Activated T-cell treated with anti-CD3 and anti-CD28 coated beads, Interleukin-2, amount 50 U/mL, for 72 hours (primary cell): ENCODE measurements at places on chromosomes 6 and 20. TPM values are rescaled to one million over a fixed set of nuclear protein-coding genes. Genes with fewer than 3 reads are reported as not detected.

The TAF8 gene
- total RNA-seq, result 62.6 TPM

DNA sequence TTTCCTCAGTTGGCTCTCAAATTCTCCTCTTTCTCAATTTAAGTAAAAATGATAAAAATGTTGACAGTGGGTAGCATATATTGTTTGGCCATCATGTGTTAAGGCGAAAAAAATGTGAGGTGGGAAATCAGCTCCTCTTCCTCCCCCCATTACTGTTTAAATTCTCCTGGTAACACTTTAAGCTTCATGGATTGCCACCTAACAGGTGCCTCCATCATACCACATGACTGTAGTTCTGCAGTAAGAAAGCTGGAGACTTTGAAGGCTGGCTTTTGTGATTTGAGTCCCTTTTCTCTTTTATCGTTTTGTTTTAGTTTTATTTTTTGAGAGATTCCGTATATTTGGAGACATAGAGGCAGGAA, 1.2 kb downstream of the ZFAND3 start:
- no peak for DNase-seq

DNA sequence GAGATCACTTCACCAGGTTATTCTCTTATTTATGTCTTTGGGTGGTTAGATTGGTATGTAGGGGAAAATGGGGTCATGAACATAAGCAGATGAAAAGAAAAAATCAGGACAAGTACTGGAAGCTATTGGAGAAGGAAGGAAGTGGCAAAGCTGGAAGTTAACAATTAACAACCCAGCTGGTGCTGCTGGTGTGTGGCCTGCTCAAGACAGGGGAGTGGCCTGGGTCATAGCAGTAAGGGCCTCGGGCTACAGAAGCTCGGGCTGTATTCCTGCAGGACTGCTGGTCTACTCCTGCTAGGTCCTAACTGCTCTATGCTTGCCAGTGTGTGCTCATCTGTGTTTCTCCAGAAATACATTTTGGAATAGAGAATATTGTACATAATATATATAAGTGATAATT, 19.6 kb downstream of the MYLIP start:
- no peak for DNase-seq

GRCh38 chr20:25139029-25139705, 56.3 kb upstream of the ENTPD6 start:
- no peak for DNase-seq

GRCh38 chr6:38055203-38055589, 235.7 kb downstream of the ZFAND3 start:
- no peak for DNase-seq

DNA sequence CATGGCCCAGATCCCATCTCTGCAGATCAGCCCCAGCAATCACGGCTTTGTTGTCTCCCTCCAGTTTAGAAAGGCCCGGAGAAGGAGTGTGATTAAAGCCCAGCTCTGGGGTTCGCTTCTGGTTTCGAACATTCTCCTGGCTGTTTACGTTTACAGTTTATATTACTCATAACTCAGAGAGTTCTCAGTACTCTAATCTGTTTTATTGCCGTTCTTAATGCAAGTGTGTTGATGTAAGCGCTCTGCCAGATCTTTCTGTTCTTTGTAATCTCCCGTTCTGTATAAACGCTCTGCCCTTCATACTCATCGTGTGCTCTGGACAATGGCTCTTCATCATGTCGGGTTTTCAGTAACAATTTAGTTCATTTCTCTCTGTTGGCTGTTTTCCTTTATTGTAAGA, 118.0 kb upstream of the PRND start:
- DNase-seq, result no peak

The FAM184A gene
- total RNA-seq, result 18.4 TPM

The NMBR gene
- total RNA-seq, result not detected

The PRL gene
- total RNA-seq, result 0.19 TPM

DNA sequence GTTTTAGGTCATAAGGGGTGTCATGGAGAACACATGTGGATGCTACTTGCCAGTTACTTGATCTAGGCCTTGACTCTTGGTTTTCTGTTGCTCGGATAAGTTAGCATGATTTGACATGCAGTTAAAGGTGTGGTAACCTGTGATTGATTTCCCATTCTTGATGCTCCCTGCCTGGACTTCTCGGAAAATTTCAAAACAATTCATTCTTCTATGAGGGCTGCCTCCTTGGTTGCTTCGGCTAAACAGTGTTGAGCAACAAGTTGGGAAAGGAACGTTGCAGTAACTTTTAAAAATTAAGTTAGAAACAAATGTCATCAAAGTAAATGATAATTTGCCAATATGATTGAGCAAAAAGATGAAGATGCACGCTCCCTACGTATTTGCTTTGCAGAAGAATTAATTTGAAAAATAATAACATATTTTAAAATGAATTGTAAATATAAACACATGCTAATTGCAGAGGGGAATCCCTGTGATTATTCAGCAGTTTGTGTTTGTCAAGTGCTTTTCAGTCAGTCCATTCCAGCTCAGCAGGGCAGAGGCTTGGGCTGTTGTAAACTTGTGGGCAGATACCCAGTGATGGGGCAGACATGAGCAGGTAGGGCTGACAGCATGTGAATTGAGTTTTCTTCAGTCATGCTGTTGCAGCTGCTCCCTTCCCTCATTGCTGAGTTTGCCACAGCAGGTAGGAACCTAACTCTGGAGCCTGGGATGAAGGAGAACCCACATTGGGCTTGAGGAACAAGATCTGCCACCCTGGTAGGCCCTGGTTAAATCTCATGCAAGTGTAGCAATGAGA, 110.2 kb downstream of the ESR1 start:
- DNase-seq, result no peak

- DNase-seq, result no peak
Measured at GRCh38 chr6:24876499-24877465, 59.0 kb downstream of the RIPOR2 start.

The MAN1A1 gene
- 26.6 TPM for total RNA-seq

DNA sequence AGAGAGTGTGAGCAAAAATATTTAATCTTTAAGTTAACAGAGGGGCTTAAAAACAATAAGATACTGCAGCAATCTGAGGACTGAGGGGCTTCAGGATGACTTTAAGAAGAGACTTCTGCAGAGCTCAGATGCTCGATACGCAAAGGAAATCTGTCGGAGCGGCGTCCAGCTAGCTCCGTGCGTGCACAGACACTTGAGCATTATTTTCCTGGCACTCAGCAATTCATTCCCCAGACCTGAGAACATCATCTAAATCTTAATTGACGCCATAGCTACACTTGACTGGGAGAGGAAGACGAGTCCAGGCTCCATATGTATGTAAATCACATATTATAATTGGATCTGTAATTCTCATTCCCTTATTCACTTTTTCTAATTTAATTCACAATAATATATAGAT, 228.2 kb downstream of the SOD2 start:
- DNase-seq, result no peak

DNA sequence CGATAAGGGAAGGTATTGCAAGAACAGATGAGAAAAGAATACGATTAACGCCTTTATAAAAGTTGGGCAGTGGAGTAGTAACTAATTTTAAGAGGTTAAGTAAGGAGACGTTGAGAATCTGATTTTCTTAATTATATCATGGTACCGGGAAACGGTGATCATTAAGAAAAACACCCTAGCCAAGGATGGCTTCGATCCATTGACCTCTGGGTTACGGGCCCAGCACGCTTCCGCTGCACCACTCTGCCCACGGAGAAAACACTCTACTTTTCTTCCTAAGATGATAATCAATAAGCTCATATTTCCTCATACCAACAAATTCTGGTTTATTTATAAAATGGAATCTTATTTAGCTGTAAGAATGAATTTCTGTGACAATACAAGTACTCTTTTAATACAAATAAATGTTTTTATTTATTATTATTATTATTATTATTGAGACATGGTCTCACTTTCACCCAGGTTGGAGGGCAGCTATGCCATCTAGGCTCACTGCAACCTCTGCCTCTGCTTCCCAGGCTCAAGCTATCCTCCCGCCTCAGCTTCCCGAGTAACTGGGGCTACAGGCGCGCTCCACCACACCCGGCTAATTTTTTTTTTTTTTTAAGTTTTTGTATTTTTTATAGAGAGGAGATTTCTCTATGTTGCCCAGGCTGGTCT, 8.3 kb downstream of the POM121L2 start:
- no peak for DNase-seq

DNA sequence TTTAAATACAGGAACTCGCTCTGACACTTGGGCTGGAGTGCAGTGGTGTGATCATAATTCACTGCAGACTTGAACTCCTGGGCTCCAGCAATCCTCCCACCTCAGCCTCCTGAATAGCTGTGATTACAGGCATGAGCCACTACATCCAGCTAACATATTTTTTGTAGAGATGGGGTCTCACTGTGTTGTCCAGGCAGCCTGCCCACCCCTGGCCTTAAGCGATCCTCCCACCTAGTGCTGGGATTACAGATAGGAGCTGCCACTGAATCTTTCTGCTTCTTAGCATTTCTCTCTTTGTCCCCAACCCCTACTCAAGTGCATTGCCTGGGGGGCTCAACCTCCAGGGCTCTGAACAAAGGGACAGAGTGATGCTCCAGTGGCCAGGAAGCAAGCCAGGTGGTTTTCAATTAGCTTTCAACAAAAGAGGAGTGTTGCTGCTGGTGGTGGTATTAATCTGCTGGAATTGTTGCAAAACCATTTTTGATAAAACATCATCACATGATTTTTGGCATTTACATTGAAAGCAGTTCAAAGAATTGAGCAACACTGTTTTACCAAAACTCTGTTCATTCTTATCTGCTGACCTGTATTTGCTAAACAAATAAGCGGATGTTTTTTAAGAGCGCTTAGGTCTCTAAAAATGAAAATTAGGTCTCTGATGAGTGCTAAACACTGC, 40.4 kb upstream of the BPIFA2 start:
- no peak for DNase-seq

The MICB gene
- total RNA-seq, result 22.3 TPM

- DNase-seq, result no peak
Measured at GRCh38 chr6:43061861-43062260, 2.4 kb downstream of the KLC4 start.

DNA sequence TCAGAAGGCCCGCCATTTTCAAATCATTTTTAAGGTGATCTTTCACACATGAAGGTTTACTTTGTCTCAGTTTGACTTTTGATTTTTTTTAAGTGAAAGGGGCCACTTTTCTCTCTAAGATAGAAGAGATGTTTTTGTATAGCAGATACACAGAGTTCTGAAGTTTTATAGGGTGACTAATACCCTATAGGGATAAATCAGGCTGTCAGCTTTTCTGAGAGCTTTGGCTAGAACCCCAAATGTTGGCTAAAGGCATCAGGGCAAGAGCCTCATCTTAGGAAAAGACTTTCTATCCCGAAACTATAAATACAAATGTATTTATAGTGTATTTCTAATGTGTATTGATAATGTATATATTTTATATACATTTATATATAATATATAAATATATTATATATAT, 181.4 kb downstream of the TBX18 start:
- no peak for DNase-seq

The ADGRF4 gene
- total RNA-seq, result not detected

DNA sequence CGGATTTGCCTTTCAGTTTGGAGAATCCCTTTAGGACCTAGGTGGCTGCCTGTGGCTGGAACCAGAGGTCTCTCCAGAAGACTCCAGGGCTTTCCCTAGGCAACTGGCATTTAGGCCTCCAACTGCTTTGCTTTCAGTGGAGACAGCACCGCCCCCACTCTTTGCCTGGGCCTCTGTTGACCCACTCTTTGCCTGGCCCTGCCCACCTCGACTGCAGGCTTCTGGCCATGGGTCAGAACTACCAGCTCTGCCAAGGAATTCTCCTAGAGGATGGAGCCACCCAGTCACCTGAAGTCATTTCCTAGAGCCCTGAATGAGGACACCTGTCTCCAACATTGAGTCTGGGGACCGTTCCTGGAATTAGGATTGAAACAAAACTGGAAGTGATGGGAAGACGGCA, 439.0 kb upstream of the CDH4 start:
- no peak for DNase-seq

The TTK gene
- 37.9 TPM for total RNA-seq

DNA sequence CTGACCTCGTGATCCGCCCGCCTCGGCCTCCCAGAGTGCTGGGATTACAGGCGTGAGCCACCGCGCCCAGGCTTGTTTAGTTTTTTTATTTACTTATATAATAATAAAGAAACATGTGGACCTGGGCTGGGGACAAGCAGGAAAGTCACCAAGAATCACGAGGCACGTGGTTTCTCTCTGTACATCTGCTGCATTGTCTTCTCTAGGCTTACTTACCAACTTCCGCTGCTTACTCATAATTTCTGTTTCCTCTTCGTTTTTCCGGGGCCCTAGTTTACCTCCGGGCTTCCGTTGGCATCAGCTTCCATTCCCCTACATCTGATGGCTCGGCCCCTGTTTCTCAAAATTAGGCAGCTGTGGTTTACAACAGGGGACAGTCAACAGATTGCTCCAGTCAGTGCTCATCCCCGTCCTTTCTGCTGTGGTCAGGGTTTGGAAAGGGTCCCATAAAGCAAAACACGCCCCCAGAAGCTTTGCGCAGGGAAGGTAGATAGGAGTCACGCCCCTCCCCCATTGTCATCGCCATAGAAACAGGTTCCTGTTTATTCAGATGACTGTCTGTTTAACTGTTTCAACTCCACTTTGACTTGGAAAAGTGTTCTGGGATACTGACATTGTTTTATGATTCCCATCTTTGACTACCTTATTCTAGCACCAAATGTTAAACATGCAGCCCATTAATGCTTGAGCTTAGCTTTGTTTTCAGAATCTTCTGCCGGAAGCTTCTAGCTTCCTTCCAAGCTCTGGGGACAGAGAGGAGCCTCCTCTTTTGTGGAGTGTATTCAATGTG, 31.9 kb upstream of the TXLNB start:
- DNase-seq, result peak; percentile 79

DNA sequence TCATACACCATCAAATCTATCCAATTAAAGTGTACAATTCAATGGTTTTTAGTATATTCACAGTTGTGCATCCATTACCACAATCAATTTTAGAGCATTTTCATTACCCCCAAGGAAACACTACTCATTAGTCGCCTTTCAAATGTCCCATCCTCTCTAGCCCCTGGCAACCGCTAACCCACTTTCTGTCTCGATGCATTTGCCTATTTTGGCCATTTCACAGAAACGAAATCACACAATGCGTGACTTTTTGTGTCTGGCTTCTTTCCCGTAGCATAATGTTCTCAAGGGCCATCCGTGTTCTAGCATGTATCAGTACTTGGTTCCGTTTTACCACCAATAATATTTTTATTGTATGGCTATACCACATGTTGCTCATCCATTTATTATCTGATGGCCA, 51.7 kb downstream of the PPP1R3G start:
- DNase-seq, result no peak

GRCh38 chr20:2708073-2708415, 15.5 kb downstream of the EBF4 start:
- no peak for DNase-seq

- DNase-seq, result peak; percentile 27
Measured at GRCh38 chr6:111427341-111428116, 55.5 kb downstream of the REV3L start.

The FGD2 gene
- total RNA-seq, result 1.4 TPM

The SMLR1 gene
- total RNA-seq, result not detected
